ENCODE measurements at places on chromosomes 12 and 14.

GRCh38 chr12:68381476-68382219, 49.5 kb upstream of the MDM1 start:
- DNase-seq: no peak

- no peak for DNase-seq
These were observed 208.7 kb upstream of the DIO3 start for GRCh38 chr14:101352567-101352966.

- DNase-seq: no peak
These were observed 250.1 kb downstream of the ADGRD1 start for GRCh38 chr12:131203666-131204415.

DNA sequence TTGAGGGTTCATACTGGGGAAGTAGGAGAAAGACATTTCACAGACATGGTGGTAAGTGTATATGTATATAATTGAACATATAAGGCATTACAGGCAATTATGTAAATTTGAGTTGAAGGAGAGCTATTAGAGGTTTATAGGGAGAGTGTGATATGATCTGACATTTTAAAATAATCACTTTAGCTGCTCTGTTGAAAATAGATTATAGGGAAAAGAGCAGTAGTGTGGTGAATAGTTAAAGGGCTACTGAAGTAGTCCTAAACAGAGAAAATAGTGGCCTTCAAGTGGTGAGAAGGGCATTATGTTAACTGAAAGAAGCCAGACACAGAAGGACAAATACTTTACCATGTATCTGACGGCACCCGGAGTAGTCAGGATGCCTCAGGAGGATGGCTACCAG, 234.2 kb downstream of the SLC41A2 start:
- DNase-seq: no peak

DNA sequence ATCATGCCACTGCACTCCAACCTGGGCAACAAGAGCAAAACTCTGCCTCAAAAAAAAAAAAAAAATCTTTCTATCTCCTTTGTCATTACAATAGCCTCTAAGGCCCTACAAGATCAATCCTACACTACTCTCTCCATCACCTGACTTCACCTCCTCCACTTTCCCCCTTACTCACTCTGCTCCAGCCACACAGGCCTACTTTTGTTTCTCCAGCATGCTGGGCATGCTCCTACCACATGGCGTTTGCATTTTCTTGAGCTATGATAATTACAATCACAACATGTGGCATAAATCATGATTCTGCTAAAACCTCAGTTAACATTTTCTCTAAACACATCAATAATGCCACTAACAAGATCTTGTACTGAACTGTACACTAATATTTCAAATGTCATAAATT, 7.8 kb downstream of the PPP1R13B start:
- no peak for DNase-seq

DNA sequence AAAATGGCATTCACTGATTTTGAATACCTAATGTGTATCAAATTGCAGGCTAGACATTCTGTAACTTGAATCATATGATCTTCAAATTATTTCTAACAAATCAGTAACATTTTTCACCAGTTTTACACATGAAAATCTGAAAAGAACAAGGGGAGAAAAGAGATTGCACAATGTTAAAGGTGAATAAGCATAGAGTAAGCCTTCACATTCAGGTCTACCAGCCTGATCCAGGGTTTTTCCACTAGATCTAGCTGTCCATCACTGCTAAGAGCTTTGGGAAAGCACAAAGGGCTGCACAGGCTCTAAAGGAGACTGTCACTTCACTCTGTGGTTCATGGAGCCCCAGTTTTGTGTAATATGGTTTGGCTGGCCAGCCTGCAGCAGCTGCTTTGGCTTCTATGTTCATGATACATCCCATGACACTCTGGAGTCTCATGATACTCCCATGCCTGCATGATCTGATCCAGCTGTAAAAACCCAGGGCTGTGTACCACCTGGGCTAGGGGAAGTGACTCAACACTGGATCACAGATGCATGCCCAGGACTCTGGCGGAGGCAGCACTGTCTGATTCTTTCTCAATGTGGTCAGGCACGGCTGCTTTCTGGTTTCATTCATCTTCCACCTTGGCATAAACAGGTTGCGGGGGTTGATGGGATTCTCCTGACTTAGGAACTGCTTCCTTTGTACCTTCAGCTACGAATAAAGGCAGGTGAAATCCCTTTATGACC, 859.7 kb downstream of the GALC start:
- DNase-seq: no peak

- DNase-seq: no peak
These were observed 35.6 kb downstream of the RPS29 start for GRCh38 chr14:49550286-49551184.

GRCh38 chr14:34097644-34098043, 146.8 kb upstream of the EGLN3 start:
- DNase-seq: no peak

GRCh38 chr14:102390064-102390855, 27.5 kb downstream of the TECPR2 start:
- no peak for DNase-seq

DNA sequence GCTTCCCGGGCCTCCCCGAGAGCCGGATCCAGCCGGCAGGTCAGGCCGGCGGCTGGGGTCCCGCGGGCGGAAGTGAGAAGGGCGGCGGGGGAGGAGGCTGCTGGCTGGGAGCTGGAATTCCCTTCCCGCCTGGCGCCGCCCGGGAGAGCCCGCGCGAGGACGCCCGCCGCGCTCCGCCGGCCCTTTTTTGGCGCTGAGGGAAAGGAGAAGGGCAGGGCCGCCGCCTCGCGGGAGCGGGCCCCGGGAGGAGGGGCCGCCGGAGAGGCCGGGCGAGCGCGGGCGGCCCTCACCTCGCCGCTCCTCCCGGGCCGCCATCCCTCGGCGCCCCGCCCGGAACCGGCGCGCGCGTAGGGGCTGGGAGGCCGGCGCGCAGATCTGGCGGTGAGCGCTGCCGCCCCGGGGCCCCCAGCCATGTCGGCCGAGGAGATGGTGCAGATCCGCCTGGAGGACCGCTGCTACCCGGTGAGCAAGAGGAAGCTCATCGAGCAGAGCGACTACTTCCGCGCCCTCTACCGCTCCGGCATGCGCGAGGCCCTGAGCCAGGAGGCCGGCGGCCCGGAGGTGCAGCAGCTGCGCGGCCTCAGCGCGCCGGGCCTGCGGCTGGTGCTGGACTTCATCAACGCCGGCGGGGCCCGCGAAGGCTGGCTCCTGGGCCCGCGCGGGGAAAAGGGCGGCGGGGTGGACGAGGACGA, at the start of the genes KLHL42 and MANSC4:
Gene KLHL42 (plus strand): TSS at position 314 of the 692 bp plus-strand sequence. CDS start 98 bp downstream, at position 412.
Gene MANSC4 (minus strand): TSS at position 317 of the 692 bp plus-strand sequence. CDS start 8,960 bp downstream, outside the sequence.
- peak; percentile 61 for DNase-seq

DNA sequence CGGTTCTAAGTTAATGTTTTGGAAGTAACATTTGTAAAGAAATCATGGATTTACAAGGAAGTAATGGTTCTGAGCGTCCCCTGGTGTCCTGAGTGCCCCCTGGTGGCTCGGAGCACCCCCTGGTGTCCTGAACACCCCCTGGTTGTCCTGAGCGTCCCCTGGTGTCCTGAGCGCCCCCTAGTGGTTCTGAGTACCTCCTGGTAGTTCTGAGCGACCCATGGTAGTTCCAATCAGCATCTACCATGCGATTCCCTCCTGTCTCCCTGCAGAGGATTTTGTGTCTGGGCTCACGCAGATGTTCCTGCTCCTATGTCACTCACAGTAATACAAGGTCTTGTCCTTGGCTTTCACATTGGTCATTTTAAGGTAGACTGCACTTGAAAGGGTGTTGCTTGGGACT, 1352.9 kb downstream of the TMEM121 start:
- no peak for DNase-seq

- DNase-seq: no peak
These were observed 31.1 kb downstream of the CCDC177 start for GRCh38 chr14:69543341-69544115.

GRCh38 chr14:98162856-98163805, 1108.9 kb downstream of the BCL11B start:
- DNase-seq: no peak

- no peak for DNase-seq
These were observed 23.8 kb upstream of the PCNX4 start for GRCh38 chr14:60067882-60068281.

GRCh38 chr12:92400006-92400405, 254.4 kb upstream of the BTG1 start:
- no peak for DNase-seq

DNA sequence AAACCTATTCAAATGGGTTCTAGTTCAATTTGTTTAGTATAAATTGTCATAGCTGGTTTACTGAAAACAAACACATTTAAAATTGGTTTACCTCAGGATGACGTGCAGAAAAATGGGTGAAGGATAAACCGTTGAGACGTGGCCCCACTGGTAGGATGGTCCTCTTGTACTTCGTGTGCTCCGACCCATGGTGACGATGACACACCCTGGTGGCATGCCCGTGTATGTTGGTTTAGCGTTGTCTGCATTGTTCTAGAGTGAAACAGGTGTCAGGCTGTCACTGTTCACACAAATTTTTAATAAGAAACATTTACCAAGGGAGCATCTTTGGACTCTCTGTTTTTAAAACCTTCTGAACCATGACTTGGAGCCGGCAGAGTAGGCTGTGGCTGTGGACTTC, 8.3 kb downstream of the CALM1 start:
- no peak for DNase-seq

GRCh38 chr14:75879031-75879430, 102.8 kb downstream of the TGFB3 start:
- no peak for DNase-seq

DNA sequence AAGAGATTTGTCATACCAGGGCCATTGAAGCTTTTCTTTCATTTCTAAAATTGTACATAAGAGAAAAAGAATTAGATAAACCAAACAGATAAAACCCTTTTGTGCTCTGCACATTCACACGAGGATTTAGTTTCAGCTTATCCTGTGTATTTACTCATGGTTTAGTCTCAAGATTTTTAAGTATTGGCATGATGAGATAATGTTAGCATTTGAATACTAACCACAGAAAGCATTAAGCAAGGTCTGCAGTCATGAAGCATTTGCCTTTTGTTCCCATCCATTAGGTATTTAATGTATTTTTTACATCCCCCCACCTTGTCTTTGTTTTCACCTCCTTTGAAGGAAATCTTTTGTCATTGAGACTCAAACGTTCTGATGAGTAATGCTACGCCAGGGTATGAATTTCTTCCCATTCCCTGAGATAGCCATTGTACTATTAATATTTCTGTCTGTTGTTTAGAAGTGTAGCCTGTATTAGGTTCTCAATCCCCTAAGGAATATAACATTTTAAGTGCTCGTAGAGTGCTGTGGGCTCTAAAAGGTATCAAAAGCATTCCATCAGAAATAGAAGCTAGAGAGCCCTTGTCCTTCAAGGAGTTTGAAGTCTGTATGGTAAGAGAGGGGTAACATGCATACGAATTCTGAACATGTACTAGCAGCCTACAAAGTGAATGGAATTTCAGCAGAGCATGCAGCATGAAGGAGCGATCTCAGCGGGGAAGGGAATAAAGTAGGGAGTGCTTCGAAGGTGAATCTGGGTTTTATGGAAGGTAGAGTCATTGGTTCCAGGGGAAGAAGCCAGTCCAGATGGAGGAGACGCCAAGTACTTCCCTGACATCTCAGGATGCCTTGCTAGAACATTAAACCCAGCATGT, 22.3 kb downstream of the CRADD start:
- no peak for DNase-seq

DNA sequence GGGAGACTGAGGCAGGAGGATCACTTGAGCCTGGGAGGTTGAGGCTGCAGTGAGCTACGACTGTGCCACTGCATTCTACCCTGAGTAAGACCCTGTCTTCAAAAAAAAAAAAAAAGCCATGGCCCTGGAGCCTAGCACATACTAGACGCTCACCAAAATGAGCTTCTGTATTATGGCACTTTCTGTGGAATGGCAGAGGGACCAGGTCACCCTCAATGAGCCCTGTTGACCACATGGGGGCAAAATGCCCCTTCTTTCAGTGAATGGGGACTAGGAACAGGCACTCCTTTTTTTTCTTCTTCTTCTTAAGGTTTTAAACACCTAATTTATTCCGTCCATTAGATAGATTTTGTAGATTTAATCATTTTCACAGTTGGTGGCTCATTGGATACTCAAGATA, 50.5 kb downstream of the FAM222A start:
- DNase-seq: no peak

GRCh38 chr14:74824997-74825396, 50.9 kb downstream of the PROX2 start:
- DNase-seq: no peak

DNA sequence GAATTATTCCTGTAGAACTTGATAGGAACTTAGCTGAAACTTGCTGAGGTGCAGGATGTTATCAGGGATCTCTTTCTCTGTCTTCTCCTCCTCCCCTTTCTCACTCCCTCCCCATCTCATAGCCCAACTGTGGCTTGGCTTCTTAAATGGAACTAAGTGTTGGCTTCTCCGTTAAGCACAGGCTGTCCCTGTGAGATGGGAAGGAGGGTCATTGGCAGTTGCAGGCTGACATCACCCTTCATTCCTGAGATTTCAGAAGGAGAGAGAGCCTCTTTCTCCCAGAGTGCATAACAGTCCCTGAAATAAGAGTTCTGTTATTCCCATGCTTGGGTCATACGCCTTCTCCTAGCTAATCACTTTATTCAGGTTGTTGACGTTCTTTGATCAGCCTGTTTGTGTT, 162.0 kb downstream of the UNC79 start:
- no peak for DNase-seq

- no peak for DNase-seq
These were observed 63.5 kb downstream of the MAPKAPK5 start for GRCh38 chr12:111905502-111905901.

DNA sequence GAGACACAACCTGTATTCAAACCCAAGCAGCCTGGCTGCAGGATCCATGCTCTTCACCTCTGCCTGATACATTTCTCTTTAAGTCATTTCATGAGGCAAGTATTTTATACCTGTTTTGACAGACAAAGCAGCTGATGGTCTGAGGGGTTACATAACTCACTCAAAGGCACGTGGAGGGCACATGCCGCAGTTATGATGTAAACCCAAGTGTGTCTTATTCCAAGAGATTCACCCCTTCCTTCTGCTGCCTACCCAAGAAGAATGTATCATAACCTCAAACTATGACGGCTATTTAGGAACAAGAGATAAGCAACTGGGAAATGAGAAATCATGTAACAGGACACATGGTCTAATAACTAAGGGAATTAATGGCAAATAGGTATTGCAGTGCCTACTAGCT, 329.8 kb upstream of the TMPO start:
- DNase-seq: no peak

- no peak for DNase-seq
These were observed 17.3 kb downstream of the GALC start for GRCh38 chr14:87975636-87976035.

- DNase-seq: no peak
These were observed 14.0 kb upstream of the CD9 start for GRCh38 chr12:6185961-6186827.

GRCh38 chr12:18998343-18999261, 130.9 kb upstream of the PLEKHA5 start:
- no peak for DNase-seq

GRCh38 chr12:19842116-19842515, 402.8 kb downstream of the AEBP2 start:
- DNase-seq: no peak

GRCh38 chr12:50024805-50025186, 498 bp downstream of the RACGAP1 start:
- DNase-seq: no peak

DNA sequence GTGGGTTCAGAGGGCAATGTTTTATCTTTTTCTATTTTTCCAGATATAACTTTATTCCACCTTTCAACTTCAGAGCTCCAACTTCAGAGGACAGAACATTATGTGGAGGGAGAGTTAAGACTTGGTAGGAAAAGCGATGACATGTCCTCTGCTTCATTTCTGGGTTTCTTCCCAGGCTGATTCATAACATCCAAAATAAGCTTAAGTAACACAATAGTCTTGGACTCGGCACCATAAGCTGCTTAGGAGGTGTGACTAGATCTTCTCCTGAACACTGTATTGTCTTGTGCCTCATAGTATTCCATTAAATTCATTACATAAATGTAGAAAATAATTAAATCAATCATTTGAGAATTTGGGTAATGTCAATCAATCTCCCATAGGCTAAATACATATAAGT, 95.5 kb upstream of the PDE3A start:
- no peak for DNase-seq
